ENCODE measurements at places on chromosomes 2 and 18.
A peak's percentile ranks its signal among the peaks of the same experiment; 100 is the strongest.

DNA sequence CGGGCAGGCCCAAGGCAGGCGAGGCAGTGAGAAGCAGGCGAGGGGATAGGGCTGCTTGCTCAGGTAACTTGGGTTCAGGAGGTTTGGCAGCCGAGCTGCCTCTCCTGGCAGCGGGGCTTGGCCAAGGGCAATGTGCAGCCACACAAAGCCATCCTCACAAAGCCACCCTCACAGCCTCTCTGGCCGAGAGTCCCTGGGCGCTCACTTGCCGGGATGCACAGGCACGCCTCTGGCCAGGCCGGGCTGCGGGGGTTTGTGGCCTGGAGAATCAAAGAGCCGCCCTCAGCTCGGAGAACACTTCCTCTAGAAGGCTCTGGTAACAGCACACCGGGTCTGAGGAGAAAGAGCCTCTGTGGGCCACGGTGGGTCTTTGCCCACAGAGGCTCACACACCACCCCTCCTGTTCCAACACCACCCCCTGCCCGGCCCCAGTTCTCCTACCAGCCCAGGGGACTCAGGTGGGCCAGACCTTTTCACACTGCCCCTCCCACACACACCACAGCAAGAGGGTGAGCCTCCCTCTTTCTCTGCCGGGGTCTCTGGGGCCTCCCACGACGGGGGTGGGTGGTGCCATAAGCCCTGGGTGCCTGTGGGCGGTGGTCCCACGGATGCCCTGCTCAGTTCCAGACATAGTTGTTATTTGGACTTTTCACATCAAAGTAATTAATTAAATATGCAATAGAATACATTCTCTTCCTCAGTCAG lies 186.9 kb downstream of the ZFP36L2 start:
- H3K4me3 ChIP-seq = no peak overlapping the region
- no peaks in the 10 kb centered on the region for H3K27me3 ChIP-seq
- no peak for ATAC-seq
- peaks cover 9% of the 10 kb centered on the region for H3K4me1 ChIP-seq

GRCh38 chr2:189318761-189319160 lies 122.5 kb upstream of the WDR75 start:
- no peak overlapping the region for H3K27ac ChIP-seq
- no peaks in the 10 kb centered on the region for H3K4me1 ChIP-seq
- no peaks in the 10 kb centered on the region for H3K36me3 ChIP-seq
- no peak overlapping the region for H3K4me3 ChIP-seq

- H3K27me3 ChIP-seq = no peaks in the 10 kb centered on the region
- H3K36me3 ChIP-seq = no peaks in the 10 kb centered on the region
- H3K27ac ChIP-seq = no peak overlapping the region
- no peak overlapping the region for H3K4me3 ChIP-seq
- no peaks in the 10 kb centered on the region for H3K4me1 ChIP-seq
- ATAC-seq = no peak
These were observed 113.3 kb upstream of the ZNF521 start for GRCh38 chr18:25465152-25465732.

GRCh38 chr18:11308499-11308898 lies 159.1 kb upstream of the PIEZO2 start:
- H3K4me1 ChIP-seq = no peaks in the 10 kb centered on the region
- no peak for ATAC-seq
- no peak overlapping the region for H3K4me3 ChIP-seq
- H3K36me3 ChIP-seq = no peaks in the 10 kb centered on the region

DNA sequence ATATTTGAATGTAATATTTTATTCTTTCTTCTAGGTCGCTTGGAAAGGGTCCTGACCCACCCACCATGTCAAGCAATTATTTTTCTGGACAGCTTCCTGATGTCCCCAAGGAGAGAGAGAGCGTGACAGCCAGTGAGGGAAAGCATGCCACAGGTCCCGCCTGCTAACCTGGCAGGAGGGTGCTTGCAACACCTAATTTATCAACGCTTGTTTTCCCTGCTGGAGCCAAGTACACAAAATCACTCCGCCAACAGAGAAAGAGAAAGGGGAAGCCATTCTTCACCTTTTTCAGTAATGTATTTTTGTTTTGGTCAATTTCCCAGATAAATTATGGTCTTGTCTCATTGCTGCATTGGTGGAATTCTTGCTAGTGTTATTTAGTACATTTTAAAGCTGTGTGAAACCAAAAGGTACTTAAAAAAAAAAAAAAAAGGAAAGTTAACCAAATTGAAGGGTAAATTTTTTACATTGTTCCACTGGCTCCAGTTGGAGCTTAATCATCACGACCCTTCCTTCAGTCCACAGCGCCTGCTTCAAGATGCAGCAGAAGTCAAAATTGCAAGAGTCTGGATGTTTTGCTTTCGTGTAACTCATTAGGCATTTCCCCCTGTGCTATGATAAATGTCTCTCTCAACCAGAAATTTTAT lies 88.5 kb upstream of the COPS8 start:
- no peak overlapping the region for H3K27ac ChIP-seq
- ATAC-seq = no peak
- H3K4me1 ChIP-seq = no peaks in the 10 kb centered on the region
- H3K4me3 ChIP-seq = no peak overlapping the region
- H3K36me3 ChIP-seq = no peaks in the 10 kb centered on the region
- peaks cover 60% of the 10 kb centered on the region for H3K27me3 ChIP-seq

- no peak for ATAC-seq
- H3K4me3 ChIP-seq = no peak overlapping the region
- H3K36me3 ChIP-seq = no peaks in the 10 kb centered on the region
- peaks cover 28% of the 10 kb centered on the region for H3K4me1 ChIP-seq
- H3K27me3 ChIP-seq = no peaks in the 10 kb centered on the region
- H3K27ac ChIP-seq = no peak overlapping the region
These were observed 80.6 kb downstream of the MOGAT1 start for GRCh38 chr2:222751821-222752719.

- no peak overlapping the region for H3K27ac ChIP-seq
- H3K4me3 ChIP-seq = no peak overlapping the region
- no peak for ATAC-seq
These were observed 9.4 kb upstream of the ZNF512 start for GRCh38 chr2:27573452-27573851.

DNA sequence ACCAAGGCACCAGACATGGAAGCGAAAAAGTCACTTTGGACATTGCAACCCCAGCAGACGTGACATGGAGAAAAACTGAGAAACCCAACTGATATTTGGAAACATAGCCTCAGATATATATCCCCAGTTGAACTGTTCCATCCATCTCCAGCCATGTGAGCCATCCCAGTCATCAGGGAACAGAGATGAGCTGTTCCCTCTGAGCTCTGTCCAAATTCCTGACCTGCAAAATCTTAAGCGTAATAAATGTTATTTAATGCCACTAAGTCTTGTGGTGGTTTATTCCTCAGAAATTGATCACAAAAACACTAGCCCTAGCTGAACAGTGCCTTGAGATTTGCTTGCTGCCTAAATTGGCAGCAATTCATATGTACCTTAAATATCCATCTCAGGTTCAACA lies 182.8 kb downstream of the NRP2 start:
- H3K27ac ChIP-seq = no peak overlapping the region
- no peaks in the 10 kb centered on the region for H3K4me1 ChIP-seq
- ATAC-seq = no peak
- H3K4me3 ChIP-seq = no peak overlapping the region
- no peaks in the 10 kb centered on the region for H3K27me3 ChIP-seq
- no peaks in the 10 kb centered on the region for H3K36me3 ChIP-seq

GRCh38 chr2:99607861-99608491 lies 118.2 kb upstream of the REV1 start:
- peaks cover 3% of the 10 kb centered on the region for H3K4me1 ChIP-seq
- no peaks in the 10 kb centered on the region for H3K27me3 ChIP-seq
- no peak overlapping the region for H3K4me3 ChIP-seq
- H3K36me3 ChIP-seq = no peaks in the 10 kb centered on the region

DNA sequence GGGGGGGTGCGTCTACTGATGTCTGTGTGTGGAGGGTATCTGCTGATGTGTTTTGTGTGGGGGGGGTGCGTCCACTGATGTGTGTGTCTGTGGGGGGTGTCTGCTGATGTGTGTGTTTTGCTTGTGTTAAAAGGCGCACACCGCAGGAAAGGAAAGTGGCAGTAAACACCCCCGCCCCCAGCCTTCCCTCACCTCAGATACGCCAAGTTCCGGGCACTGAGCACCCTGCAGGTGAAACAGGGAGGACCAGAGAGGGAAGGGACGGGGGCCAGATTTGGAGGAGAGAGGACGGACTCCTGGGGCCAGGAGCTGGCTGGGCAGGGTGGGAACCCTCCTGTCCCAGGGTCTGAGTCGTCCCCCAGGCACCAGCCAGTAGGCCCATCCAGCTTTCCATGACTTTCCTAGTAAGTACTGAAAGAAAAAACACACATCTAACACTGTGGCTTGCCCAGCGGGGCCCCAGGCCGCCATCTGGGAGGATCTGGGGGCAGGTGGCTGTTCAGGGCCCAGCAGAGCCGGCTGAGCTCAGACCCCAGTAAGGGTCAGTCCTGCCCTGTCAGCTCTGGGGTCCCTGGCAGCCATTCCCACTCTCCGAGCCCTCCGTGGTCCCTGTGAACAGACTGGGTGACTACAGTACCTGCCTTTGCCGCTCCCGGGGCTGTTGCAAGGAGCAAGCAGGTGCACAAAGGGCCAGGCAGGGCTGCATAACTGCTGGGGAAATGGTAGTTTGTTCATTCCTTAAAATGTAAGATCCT lies 126.9 kb downstream of the NFATC1 start:
- no peak overlapping the region for H3K27ac ChIP-seq
- H3K4me3 ChIP-seq = no peak overlapping the region
- no peaks in the 10 kb centered on the region for H3K4me1 ChIP-seq
- no peaks in the 10 kb centered on the region for H3K36me3 ChIP-seq
- no peaks in the 10 kb centered on the region for H3K27me3 ChIP-seq
- no peak for ATAC-seq

DNA sequence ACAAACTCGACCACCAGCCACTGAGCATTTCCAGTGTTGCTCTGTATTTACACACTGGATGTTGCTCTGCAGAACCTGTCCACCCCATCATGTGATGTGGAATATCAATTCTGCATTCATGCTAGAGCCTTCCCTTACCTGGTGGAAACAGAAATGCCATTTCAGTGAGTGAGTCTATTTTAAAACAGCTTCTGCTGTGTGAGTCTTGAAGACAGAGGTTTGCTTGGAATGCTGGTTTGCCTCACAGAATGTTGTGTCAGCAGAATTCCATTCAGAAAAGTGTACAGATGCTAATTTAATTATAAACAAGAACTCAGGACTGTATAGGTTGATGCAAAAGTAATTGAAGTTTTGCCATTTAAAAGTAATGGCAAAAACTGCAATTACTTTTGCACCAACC lies 118.3 kb downstream of the MAP3K20 start:
- H3K4me1 ChIP-seq = peaks cover 27% of the 10 kb centered on the region
- no peak for ATAC-seq
- H3K36me3 ChIP-seq = no peaks in the 10 kb centered on the region
- H3K27ac ChIP-seq = peak overlapping the region; percentile 71
- no peaks in the 10 kb centered on the region for H3K27me3 ChIP-seq

DNA sequence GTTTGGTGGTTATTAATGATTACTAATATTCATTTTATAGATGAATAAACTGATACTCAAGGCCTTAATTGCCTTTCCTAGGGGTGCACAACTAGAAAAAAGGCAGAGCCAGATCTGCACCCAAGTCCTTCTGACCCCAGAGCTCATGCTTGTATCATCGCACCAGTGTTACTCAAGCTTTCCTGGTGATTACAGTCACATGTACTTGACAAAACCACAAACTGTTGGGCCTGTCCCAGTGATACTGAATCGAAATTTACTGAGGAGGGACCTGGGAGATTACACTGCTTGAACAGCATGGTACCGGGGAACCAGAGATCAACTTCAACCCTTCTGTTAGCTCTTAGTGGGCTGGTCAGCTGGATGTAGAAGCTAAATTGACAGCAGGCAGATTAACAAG lies 33.7 kb downstream of the FASTKD2 start:
- H3K36me3 ChIP-seq = peaks cover 29% of the 10 kb centered on the region
- H3K4me3 ChIP-seq = no peak overlapping the region
- H3K27me3 ChIP-seq = no peaks in the 10 kb centered on the region
- no peak overlapping the region for H3K27ac ChIP-seq
- H3K4me1 ChIP-seq = peaks cover 4% of the 10 kb centered on the region

DNA sequence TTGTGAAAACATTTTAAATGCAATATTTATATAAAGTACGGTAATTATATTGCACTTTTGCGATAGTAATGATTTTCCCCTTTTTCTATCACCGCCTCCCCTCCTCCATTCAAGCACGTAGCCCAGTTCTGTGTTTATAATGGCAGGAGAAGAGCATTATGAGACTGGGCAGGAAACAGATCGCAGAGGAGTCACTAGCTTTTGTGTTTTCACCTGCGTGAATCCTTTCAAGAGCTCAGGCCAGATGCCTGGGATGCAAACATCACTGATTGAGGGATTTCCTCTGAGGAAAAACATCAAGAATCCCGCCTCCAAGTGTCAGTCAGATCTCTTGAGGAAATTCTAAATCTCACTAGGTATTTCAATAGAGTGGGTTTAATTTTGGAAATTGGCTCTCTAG lies 178.4 kb upstream of the FN1 start:
- H3K27me3 ChIP-seq = no peaks in the 10 kb centered on the region
- no peak overlapping the region for H3K4me3 ChIP-seq
- H3K4me1 ChIP-seq = no peaks in the 10 kb centered on the region
- no peaks in the 10 kb centered on the region for H3K36me3 ChIP-seq
- ATAC-seq = no peak

DNA sequence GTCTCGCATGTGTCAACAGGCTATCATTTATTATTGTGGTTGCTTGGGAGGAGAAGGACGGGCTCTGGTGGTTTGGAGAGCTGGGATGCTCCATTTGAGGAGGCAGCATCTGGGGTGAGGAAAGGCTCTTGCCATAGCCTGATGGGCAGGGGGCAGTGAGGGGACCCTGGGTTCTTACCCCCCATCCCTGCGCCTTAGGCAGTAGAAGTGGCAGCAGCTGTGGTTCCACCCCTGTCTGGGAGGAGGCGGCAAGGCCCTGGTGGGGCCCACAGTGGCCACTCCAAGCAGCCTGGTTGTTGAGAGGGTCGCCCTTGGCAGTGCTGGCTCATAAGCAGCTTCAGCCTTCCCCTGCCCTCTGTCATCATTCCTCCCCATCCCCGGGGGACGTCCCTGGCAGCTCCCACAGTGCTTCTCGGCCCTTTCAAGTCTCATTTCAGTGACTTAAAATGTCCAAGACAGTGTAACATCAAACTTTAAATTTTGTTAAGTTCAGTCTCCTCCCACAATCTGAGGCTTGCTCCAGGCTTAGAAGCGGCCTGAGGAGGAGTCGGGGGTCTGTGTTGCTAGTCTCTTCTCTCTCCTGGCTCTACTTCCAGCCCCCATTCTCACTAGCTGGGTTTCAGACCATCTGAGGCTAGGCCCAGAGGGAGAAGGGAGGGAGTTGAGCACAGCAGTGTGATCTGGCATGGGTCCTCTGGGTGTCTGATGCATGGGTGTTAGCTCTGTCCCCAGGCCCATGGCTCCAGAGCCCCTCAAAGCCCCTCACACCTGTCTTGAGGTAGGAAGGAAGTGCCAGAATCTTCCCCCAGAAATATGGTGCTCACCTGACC lies 34.9 kb upstream of the PTPN4 start:
- H3K27me3 ChIP-seq = no peaks in the 10 kb centered on the region
- no peaks in the 10 kb centered on the region for H3K36me3 ChIP-seq
- no peak overlapping the region for H3K4me3 ChIP-seq
- no peaks in the 10 kb centered on the region for H3K4me1 ChIP-seq

- no peaks in the 10 kb centered on the region for H3K27me3 ChIP-seq
- ATAC-seq = no peak
- H3K36me3 ChIP-seq = no peaks in the 10 kb centered on the region
- no peaks in the 10 kb centered on the region for H3K4me1 ChIP-seq
- H3K4me3 ChIP-seq = no peak overlapping the region
These were observed 514.4 kb upstream of the HS6ST1 start for GRCh38 chr2:128832946-128833663.

GRCh38 chr2:236892721-236893120 lies 193.0 kb upstream of the COPS8 start:
- no peak overlapping the region for H3K4me3 ChIP-seq
- H3K36me3 ChIP-seq = no peaks in the 10 kb centered on the region
- H3K27ac ChIP-seq = no peak overlapping the region
- no peak for ATAC-seq
- no peaks in the 10 kb centered on the region for H3K27me3 ChIP-seq
